ENCODE measurements at places on chromosomes 6 and 20. TPM values are rescaled to one million over a fixed set of nuclear protein-coding genes. Genes with fewer than 3 reads are reported as not detected.

The LINC00237 gene
- total RNA-seq = not detected

The PBOV1 gene
- total RNA-seq = not detected

The OR2J3 gene
- total RNA-seq = not detected

The DEFB123 gene
- not detected for total RNA-seq

The OOEP gene
- total RNA-seq = not detected

The CYP39A1 gene
- total RNA-seq = 2.3 TPM

The HLA-DMB gene
- total RNA-seq = 2.5 TPM

The CST2 gene
- total RNA-seq = not detected

The EPB41L2 gene
- 33.2 TPM for total RNA-seq

The TNXB gene
- 0.20 TPM for total RNA-seq

The KHDC1L gene
- not detected for total RNA-seq

The CDKN1A gene
- total RNA-seq = 18.0 TPM

The SLC17A4 gene
- total RNA-seq = not detected

The ADGRB3 gene
- total RNA-seq = under 0.01 TPM

All from RPMI7951 (cell line).